ENCODE measurements at places on chromosomes 1 and 21.

- no peak for DNase-seq
Measured at GRCh38 chr1:61198554-61198953, 116.2 kb downstream of the NFIA start.

- DNase-seq = peak; percentile 54
Measured at GRCh38 chr1:221712198-221712684, 29.6 kb downstream of the DUSP10 start.

- no peak for DNase-seq
Measured at GRCh38 chr1:168683871-168684270, 45.1 kb downstream of the DPT start.

DNA sequence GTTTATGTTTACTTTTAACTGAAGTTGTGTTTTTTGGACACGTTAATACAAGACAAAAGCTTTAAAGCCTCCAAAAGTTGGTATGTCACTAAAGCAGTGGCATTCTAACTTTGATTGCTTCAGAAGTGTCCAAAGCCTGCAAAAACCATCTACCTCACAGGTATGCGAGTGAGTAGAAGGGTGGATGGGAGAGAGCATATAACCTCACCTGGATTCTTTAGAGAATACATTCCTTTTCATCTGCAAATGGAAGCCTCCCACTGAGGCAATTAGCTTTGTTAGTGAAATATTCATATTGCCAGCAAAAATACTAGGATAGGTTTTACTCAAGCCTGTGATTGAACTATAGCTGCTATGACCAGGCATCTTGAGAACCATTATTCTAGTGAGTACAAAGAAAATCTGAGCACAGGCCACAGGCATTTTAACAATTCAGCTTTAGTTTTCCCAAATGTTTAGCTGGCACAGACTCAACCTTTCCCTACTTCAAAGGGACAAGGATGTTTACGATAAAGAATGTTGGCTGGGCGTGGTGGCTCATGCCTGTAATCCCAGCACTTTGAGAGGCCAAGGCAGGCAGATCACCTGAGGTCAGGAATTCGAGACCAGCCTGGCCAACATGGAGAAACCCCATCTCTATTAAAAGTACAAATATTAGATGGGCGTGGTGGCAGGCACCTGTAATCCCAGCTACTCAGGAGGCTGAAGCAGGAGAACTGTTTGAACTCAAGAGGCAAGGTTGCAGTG, 39.7 kb downstream of the MAP3K21 start:
- no peak for DNase-seq

DNA sequence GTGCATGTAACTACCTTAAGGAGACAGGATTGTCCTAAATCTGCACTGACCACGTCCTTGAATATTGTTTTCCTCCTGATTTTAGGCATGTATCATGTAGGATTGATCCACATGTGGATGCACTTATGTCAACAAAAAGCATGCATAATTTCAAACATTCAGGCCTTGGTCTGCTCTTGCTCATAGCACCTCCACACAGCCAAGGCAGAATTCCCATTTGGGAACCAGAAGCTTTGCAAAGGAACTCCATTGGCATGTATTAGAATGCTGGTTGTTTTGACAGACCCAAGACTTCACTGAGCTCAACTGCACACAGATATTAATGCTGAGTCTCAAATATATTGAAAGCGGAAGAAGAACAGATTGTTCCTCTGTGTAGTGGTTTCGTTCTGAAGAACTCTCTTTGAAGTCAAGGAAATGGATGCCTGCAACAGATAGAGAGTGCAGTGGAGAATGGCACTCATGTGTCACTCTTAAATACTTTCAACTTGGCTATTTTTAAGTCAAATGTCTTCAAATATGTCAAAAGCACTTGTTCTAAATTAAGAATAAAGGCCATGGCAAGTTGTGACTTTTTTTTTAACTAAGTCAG, 387.6 kb downstream of the LTN1 start:
- DNase-seq = peak; percentile 55

DNA sequence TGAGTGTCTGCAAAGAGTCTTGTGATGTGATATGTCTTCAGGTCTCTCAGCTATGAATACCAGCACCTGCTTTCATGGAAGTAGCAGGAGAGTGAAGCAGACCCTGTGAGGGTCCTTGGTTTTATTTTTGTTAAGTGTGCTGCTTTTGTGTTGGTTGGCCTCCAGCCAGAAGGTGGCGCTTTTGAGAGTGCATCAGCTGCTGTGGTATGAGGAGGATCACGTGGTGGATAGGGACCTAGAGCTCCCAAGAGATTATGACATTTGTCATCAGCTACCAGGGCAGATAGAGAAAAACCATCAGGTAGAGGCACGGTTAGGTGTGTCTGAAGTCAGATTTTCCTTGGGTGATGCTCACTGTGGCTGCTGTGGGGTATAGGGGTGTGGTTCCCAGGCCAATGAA, 1232.1 kb downstream of the MRPL39 start:
- peak; percentile 18 for DNase-seq

DNA sequence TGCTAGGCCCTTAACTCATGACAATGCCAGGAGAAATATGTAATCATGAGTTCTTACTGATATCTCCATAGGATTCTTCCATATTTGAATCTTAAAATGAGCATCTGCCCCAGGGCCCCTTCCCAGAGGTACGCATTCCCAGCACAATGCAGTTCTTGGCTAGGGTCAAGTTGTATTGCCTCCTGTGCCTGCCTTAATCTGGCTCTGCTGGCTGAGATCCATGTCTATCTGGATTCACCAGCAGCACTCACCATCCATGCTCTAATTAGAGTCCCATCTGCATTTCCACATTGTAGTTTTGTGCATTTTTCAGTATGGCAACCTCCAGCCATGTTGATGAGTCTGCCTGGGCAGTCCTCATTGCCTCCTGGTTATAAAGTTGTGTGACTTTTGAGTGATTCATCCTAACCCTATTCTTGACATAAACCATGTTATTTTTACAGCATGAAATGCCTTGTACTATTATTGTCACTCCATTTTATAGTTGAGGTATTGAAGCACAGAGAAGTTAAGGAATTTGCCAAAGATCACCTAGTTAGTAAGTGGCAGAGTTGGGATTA, 55.9 kb downstream of the CAMSAP2 start:
- DNase-seq = no peak

DNA sequence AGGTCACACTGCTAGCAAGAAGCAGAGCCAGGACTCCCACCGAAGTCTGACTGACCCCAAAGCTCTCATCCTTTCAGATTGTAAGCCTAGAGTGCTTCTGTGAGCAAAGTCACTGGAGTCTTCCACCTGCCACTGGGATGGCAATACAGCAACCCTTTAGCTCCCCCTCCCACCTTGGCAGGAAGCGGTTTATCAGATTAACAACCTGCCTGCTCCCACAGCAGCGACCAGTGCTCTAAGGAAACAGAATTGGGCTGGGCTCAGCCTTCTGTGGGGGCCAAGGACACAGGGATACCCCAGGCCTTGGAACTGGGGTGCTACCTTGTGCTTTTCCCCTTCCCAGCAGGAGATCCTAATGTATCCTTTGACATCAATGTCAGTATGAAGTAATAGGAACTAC, 76.0 kb downstream of the GFI1 start:
- peak; percentile 5 for DNase-seq

GRCh38 chr1:17011092-17011438, 663 bp downstream of the ATP13A2 start:
- DNase-seq = peak; percentile 4

GRCh38 chr1:78155121-78155520, 109.4 kb downstream of the GIPC2 start:
- DNase-seq = no peak

GRCh38 chr1:26450908-26451307, 18.8 kb downstream of the DHDDS start:
- no peak for DNase-seq

- no peak for DNase-seq
Measured at GRCh38 chr21:36852864-36853263, 113.6 kb downstream of the HLCS start.

DNA sequence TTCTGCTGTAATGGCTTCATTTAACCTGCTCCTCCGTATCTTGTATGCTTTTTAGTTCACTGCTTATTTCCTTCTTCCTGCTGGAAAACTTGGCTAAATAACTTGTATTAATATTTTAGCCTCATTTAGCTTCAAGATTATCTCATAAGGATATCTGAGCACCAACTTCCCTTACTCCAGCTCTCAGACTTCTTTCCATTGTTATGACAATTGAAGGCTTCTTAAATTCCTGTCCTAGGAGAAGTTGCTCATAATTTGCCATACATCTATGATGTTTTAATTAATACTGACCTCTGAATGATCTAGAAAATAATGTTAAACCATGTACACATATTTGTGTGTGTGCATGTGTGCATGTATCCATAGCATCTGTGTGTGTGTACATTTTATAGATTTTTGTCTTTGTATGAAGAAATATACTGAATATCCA, 1524.4 kb upstream of the TPTE start:
- DNase-seq = no peak

DNA sequence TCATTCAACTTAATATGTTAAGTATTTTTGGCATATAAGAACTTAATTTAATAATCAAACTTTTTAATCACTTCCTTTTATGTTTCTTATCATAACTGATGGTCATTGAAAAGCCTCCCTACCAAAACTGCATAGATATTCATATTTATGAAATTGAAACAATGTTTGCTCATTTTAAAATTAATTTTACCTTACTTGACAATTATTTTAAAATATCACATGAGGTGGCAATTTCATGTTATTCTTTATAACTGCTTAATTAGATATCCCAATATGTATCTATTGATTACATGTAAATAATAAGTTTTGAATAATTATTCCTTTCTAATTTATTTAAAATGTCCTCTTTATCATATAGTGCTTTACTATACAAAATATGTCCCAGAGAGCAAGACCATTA, 266.1 kb upstream of the NRIP1 start:
- DNase-seq = no peak

DNA sequence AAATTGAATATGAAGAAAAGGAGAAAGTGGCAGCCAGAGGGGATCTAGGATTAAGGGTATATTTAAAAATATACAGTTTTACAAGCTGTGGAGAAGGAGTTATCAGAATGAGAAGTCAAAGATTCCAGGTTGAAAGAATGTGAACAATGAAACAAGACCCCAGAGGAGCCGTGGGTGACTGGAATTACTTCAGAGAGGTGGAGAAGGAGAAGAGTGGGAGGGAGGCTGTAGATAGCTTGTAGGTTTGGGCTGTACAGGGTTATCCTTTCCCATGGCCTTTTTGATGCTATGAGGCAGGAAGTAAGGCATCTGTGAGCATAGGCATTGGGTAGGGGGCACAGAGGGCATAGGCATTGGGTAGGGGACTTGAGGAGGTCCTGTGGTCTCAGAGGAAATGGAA, 5.2 kb upstream of the S100A11 start:
- no peak for DNase-seq

DNA sequence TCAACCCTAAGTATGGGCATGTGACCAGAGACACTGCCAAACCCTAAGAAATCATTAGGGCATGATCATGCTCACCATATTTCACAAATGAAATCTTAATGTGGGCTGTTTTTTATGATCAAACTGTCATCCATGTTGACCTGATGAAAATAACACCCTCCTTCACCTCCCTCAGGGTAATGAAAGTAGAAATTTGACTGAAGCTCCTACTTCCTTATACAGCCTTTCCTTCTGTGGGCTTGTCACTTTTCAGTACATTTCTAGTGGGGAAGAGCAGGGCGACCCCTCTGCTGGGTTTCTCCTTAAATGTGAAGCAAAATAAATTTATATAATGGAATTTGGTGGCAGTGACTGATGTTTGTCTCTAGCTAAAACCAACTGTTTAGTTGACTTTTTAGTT, 25.9 kb downstream of the IVNS1ABP start:
- DNase-seq = no peak

- DNase-seq = no peak
Measured at GRCh38 chr1:67874501-67875111, 41.3 kb upstream of the GNG12 start.

GRCh38 chr1:223887747-223888418, 42.1 kb upstream of the TP53BP2 start:
- no peak for DNase-seq

DNA sequence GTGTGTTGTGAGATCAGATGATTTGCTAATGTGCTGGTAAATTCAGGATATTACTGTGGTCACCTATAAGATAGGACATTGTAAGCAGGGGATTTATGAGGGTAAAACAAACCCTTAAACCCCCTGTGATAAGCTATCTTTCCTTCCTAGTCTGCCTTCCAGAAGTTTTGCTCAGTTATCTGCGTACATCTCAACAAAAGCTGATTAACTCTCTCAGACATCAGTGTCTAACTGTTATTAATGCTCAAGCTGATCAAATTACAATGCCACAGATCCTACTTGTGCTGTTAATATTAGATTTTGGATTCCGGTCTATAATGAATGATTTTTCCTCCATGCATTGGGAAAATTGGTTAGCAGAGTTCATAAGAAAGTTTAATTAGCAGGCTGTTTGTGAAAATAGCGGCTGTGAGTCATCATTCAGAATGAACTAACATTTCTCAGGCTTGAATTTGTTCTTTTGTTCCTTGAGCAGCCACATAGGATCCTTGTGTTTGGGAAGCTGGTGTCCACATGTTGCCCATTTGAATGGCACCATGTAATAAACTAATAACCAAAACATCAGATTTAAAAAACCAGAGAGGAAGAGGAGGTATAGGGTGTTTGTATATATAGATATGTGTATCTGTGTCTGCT, 48.7 kb downstream of the ELAVL4 start:
- DNase-seq = no peak

- no peak for DNase-seq
Measured at GRCh38 chr1:11691302-11691914, at the start of gene DRAXIN. Gene DRAXIN (plus strand): TSS chr1:11691710. CDS start chr1:11706259, 14,549 bp downstream.

DNA sequence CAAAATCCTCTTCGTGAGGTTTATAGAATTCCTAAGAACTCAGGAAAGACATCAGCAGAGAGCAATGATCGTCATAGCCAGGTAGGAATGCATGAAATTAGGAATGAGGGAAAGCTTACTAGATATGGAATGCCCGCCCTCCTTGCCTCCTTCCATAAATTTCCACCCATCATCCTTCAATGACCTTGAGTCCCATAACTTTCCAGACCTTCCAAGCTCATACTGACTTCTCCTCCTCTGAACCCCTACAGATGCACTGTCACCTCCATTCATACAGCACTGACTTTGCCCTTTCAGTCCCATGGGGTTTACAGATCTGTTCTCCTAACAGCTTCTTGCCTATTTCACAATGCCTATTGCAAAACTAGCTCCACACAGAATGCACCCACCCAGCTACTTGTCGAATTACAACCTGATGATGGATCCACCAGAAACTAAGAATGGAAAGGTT, 23.8 kb upstream of the PPP1R15B start:
- DNase-seq = no peak

DNA sequence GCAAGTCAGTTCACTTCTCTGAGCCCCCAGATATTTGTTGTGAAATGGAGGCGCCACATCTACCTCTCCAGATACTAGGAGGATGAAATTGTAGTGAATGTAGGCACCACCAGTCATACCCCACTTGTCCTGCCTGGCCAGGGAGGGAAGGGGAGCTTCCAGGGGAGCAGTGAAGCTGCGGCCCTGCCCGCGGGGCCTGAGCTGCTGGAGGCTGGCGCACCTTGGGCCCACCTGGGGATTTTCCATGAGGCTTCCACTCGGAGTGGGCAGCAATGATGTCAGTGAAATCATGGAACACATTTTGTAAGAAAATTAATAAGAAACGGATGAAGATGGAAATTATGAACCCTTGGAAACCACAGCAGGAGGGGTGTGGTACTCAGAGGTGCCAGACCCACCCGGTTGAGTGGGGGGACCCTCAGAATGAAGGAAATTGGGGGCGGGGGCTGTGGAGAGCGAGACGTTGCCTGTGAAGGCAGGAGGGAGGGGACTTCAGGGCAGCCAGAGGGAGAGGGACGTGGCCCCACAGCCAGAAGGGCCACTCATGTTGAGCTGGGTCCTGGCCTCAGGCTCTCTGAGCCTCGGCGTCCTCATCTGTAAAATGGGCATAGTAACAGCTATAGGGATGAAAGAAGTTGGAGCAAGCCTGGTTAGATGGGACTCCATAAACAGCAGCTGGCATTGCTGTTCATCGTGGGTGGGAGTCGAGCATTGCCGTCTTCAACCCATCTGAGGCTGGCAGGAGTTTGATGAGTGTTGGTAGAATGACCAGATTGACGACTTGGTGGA, 101.6 kb downstream of the EPHB2 start:
- no peak for DNase-seq
